ENCODE measurements at places on chromosomes 12 and 14.

DNA sequence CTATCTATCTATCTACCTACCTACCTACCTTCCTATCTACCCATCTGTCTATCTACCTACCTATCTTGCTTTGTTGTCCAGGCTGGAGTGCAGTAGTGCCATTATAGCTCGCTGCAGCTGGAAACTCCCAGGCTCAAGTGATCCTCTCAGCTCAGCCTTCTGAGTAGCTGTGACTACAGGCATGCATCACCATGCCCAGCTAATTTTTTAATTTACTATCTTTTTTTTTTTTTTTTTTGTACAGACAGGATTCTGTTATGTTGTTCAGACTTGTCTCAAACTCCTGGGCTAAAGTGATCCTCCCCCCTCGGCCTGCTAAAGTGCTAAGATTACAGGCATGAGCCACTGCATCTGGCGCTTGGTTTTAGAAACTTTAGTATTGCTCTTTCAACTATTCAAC lies 762.4 kb downstream of the SLC6A15 start:
- DNase-seq: no peak

DNA sequence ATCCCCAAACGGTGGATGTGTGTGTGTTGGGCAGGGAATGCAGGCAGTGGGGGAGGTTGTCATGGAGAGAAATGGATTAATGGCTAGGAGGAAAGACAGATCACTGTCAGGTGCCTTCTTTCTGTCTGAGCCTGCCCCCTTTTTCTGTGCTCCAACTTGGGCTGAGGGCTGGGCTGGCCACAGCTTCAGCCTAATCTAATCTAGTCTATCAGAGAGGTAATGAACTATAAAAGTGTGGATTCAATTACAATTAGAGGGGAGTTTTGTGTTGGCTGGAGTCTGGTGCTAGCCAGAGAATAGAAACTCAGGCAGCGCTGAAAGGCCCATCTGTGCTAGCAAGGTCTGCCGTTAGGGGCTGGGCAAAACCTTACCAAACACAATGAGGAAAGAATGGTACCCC lies 41.2 kb downstream of the NEUROD4 start:
- DNase-seq: no peak

GRCh38 chr14:55340482-55340881 lies 69.3 kb downstream of the FBXO34 start:
- DNase-seq: no peak

GRCh38 chr12:96140174-96140573 lies 54.0 kb upstream of the ELK3 start:
- no peak for DNase-seq

DNA sequence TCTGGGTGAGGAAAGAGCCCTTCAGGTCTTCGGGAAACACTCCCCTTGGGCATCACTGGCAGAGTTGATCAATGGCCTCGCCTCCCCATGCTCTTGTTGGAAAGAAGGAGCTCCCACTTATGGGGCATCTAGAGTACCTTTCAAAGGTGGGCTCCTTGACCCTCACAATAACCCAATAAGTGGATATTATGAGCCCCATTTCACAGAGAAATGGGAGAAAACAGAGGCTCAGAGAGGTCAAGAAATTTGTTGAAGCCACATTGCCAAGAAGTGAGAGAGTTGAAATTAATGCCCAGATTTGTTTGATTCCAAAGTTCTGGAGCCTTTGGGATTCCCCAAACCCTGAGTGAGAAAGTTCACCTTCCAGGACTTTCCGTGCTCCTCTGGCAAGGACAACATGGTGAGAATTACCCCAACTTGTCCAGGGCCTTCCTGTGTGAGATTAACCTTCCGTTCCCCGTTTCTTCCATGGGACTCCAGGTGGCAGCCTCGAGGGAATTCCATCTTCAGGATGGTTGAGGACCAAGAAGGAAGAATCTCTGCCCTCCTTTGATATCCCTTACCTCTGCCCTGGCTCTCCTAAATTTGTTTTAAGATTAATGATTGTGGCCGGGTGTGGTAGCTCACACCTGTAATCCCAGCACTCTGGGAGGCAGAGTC lies 7.5 kb upstream of the CHD4 start:
- DNase-seq: no peak

GRCh38 chr12:8590842-8591545 lies 21.7 kb downstream of the AICDA start:
- DNase-seq: no peak

GRCh38 chr12:29552324-29552927 lies 54.9 kb upstream of the OVCH1 start:
- DNase-seq: peak; percentile 52
